ENCODE measurements at places on chromosomes 3 and 15.
A peak's percentile ranks its signal among the peaks of the same experiment; 100 is the strongest.

GRCh38 chr3:82942041-82942440 lies 1180.6 kb upstream of the GBE1 start:
- no peak for DNase-seq

GRCh38 chr3:98784042-98784441 lies 20.9 kb downstream of the ST3GAL6 start:
- no peak for DNase-seq

DNA sequence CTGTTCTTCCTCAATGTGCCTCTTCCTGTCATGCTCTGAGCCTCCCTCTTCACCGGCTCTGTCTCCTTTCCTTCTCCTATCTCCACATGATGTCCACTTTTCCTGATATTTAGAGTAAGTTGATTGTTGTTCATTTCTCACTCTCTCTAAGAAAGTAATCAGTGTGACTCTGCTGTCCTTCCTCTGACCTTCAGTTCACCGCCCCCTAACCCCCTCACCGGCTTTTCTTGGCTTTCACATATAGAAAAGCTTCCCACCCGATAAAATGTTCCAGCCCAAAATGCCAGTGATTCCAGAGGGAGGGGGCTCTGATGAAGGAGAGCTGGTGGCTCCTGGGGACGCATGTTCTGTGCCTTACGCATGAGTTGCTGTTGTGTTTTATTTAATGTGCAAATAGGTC lies 120.5 kb upstream of the ABHD17C start:
- DNase-seq, result no peak

DNA sequence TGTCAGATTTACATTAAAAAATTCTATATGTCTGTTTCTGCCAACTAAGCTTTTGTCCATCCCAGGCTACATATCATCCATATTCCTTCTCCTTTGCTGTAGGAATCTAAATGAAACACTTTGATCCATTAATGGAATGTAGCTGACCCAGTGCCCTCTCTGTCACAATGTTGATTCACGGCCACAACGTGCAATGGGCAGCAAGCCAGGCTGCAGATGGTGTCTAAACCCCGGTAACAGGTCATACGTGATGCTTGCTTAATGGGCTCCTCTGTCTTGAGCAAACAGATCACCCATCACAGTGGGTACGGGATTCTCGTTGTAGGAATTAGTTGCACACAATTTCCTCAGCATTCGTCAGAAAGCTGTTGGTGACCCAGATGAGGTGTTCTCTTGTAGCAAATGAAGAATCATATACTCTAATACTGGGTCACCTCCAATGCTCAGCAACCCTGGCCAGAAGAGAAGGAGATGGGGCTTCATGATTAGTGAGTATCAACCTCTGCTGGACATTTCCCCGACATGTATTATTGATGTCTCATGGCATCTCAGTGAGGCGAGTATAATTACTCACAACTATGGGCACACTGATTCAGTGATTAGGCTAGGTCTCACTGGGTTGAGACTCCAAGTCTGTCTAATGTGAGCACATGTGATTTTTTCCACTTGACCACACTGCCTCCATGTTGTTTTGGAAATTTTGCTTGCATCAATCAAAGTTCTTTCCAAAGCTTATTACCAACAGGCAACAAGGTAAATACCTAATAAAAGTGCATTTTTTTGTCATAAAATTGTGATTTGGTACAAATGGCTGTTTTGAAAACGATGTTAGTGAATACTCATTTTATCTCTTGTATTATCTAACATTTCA lies 12.9 kb upstream of the DCBLD2 start:
- DNase-seq, result no peak

DNA sequence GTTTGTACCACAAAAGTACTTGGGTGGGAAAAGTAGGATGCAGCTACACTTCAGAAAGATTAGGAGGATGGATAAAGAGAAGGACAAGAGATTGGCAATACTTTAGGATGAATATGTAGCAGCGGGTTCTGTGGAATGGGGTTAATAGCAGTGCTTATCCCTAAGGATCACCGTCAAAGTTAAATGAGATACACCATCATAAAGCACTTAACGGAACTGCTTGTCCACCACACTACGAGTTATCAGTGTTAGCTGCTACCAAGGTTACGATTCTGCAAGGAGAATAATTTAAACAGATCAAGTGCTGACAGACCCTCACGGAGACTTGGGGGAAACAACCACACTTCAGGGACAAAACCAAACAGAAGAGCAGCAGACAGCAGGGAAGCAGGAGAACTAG lies 963 bp downstream of the SHQ1 start:
- no peak for DNase-seq

- peak; percentile 25 for DNase-seq
Measured at GRCh38 chr3:135965129-135965505, 411 bp upstream of the PPP2R3A start.

DNA sequence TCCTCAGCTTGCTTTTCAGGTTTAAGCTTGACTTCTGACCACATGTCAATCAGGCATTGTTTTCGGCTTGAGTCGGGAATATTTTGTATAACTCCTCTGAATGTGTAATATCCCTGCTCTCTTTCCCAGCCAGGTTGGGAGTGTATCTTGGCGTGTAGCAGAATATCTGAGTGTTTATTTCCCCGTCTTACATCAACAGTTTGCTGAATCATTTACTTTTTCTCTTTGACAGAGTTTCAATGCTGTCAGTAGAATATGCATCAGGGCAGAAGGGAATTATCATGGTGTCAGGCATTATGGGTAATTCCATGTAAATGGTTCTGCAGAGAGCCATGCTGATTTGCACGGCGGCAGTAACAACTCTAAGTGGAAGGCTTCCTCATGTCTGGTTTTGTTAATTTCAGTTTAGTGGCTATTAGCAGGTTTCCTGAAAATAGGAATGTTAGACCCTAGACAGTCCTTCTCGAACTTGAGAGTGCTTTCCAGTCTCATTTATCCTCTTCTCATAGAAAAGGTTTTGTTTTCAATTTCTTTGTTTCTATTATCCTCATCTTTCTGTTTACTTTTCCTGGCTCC lies 566.3 kb downstream of the AGBL1 start:
- DNase-seq, result no peak

DNA sequence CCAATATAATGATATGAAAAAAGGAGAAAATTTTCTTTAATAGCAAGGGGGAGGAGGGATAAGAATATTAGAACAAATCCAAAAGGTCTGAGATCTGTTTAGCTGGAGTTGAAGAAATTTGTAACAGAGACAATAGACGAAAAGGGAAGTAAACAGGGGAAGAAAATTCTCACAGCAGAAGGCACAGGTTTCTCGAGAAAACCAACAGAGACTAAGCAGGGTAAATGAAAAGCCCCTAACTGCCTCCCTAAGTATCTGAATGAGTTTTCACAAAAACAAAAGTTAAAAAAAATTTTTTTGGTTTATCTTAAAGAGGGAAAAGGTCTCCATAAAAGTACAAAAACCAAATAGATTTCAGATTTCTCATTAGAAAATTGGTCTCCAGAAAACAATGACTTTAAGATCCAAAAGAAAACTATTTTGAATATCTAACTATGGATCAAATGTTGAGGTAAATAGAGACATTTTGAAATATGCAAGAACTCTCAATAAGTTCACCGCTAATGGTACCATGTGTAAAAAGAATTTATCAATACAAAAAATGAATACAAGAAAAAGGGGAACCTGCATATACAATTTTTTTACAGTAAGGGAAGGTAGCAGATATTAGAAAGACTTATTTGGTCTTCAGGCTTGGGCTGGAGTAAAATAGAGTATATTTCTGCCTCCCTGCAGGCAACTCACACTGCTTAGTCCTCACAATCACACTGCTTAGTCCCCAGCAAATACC lies 23.9 kb upstream of the NEK10 start:
- no peak for DNase-seq

DNA sequence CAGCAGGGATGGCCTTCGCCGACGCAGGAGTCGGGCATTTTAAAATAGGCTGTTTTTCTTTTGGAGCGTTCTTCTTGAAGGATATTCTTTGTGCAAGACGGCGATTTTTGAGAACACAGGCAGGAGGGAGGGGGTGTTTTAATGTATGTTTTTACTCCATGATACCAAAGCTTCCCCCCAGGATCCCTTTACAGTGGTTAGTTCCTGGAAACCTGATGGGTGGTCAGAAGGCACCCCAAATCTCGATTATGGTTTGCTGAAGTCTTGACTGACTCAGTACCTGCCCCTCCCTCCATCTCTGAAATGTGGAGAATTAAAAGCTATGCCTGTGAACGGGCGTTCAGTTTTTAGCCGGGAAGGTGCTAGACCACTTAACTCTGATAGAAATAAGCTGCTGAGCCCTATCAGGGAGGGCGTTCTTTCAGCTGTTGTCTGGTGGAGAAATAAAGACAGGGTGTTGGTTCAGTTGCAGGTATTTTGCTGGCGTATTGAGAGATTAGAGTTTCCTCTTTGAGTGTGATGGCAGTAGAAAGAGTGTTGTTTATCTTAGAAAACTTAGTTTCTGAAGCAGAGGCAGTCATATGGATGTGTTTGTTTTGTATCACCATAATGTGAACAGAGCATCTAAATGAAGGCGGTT lies 3.4 kb downstream of the IGF1R start:
- peak; percentile 40 for DNase-seq

DNA sequence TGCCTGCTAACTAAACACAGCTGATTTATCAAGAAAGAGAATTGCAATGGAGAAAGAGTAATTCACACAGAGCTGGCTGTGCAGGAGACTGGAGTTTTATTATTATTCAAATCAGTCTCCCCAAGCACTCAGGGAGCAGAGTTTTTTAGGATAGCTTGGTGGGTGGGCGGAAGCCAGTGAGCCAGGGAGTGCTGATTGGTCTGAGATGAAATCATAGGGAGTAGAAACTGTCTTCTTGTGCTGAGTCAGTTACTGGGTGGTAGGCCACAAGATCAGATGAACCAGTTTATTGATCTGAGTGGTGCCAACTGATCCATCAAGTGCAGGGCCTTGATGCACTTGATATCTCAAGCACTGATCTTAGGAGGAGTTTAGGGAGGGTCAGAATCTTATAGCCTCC lies 891.9 kb upstream of the CADM2 start:
- DNase-seq, result no peak

DNA sequence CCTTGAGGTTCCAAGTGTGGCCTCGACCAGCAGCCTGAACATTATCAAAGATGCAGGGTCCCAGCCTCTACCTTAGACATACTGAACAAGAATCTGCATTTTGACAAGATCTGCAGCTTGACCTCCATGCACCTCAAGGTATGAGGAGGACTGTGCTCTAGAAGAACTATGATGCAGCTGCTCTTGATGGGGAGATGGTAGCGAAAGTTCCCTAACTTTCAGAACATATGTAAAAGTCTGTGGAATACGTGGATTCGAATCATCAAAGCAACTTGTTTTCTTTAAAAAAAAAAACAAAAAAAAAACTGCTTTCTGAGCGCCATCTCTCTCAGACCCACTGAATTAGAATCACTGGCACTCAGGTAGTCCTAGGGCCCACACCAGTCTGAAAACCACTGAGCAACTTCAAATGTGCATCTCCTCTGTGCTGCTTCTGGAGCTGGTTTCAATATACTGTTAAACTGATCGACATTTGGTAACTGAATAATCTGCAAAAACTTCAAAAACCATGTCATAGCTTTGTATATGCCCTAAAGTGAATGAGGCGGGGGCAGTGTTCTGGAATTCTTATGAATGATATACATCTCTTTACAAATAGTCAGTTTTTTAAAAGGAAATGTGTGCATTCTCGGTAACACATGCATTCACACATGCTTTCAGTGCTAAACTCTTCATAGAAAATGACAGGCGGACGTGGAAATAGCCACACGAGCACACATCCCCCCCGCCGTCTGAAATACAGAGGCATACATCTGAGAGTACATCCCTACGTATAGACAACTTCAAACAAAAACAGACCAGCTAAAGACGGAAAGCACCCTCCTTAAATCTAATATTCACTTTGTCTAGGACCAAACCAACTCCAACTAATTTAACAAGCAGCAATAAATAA lies 128.8 kb downstream of the FOXP1 start:
- DNase-seq, result no peak

- DNase-seq, result no peak
Measured at GRCh38 chr15:80162059-80162554, 9.3 kb downstream of the FAH start.

- DNase-seq, result no peak
Measured at GRCh38 chr3:52830535-52831258, at the start of gene ITIH4. Gene ITIH4, minus strand, starts transcription at chr3:52830672. Its CDS starts 30 bp downstream, at chr3:52830642.

- no peak for DNase-seq
Measured at GRCh38 chr15:40051616-40052415, 12.8 kb upstream of the SRP14 start.

DNA sequence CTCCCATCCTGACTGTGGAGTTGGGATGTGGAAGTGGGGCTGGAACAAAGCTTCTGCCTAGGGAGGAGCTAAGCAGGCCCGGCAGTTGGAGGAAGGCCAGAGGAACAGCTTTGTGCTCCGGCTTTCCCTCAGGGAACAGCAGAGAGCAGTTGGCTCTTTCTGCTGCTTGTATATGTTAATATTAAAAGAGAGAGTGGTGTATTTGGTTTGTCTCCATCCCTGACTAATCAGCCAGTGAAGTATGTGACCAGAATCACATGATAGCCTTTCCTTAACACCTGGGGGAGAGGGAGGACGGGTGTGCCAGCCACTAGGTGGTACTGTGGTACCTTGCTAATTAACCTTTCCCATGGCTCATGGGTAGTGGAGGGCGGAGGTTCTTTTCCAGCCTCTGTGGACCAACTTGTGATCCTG lies 10.0 kb downstream of the EIF2B5 start:
- no peak for DNase-seq

DNA sequence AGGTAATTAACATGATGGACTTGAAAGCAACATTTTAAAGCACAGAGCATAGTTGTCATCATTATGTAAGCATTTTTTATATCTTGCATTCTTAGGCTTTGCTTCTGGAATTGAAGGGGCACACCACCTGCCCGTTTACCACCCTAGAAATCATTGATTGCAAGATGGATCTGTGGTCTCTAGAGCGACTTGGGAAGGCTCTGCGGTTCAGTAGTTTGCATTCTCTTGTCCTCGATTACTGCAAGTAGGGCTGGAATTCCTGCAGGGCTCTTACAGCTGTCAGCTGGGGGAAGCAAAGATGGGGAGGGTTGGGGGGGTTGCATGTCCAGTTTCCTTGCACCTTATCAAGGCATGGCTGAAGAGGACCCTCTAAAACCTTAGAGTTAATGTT lies 56.7 kb upstream of the RNF7 start:
- DNase-seq, result no peak

DNA sequence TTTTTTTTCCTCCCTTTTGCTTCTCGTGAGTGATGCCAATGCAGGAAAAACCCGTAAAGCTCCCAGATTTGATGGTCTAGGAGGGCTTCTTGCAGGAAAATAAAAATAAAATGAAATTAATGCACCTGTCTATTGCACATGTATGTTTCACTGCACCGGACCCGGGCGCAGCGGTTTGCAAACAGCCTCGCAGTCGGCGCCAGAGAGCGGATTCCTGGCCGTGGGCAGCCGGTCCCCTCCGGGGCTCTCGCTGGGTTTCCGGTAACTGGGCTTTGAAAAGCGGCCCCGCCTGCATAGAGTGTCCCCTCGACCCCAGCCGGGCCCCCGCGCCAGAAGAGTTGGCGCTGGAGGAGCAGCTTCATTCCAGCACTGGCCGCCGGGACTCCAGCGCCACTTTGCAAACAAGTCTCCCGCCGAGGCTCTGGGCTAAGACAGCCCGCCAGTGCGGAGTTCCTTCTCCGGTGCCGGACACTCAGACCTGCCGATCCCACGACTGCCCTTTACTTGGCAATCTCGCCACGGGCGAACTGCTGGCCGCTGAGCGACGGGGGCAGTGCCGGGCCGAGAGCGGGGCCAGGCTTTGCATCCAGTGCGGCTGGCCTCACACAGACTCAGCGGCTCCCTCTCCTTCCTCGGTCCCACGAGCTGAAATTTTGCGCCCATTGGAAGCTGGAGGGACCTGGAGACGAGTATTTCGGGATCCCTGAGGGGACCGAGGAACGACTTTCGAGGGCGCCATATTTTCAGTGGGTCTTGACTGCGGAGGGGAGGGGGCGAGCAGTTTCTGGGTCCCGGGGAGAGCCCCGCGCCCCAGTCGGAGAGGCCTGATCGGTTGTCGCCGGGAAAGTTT lies 225.9 kb upstream of the C2CD4B start:
- DNase-seq, result no peak

Data from left renal cortex interstitium (tissue), 4 donors.